Activated CD4-positive, alpha-beta memory T cell treated with anti-CD3 and anti-CD28 coated beads, Interleukin-2, amount 10 ng/mL, durations not matched to agents 7 days and 5 days (primary cell): ENCODE measurements at places on chromosomes 12 and 14. TPM values are rescaled to one million over a fixed set of nuclear protein-coding genes. Genes with fewer than 3 reads are reported as not detected.

GRCh38 chr12:16407346-16407745 lies 59.9 kb downstream of the MGST1 start:
- H3K27me3 ChIP-seq, result no peaks in the 10 kb centered on the region
- no peaks in the 10 kb centered on the region for H3K4me1 ChIP-seq
- no peak for DNase-seq

DNA sequence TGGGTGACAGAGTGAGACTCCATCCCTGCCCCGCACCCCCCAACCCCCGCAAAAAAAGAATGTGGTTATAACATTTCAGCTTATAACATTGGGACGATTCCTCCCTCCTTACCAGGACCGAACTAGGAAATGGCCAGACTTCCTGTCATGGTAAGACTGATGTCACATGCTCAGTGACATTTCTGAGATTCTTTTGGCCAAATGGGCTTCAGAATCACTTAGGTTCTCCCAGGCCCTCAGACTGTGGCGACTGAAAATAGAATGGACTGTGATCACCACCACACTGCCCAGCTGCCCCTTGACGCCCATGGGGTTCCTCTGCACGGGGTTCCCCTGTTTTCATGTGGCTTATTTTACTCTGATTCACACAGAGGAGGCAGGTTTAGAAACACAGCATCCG lies 115.0 kb upstream of the EVL start:
- no peak overlapping the region for H3K4me3 ChIP-seq
- H3K27me3 ChIP-seq, result peaks cover 6% of the 10 kb centered on the region
- H3K36me3 ChIP-seq, result peaks cover 3% of the 10 kb centered on the region

Gene ACVRL1
- total RNA-seq, result not detected

DNA sequence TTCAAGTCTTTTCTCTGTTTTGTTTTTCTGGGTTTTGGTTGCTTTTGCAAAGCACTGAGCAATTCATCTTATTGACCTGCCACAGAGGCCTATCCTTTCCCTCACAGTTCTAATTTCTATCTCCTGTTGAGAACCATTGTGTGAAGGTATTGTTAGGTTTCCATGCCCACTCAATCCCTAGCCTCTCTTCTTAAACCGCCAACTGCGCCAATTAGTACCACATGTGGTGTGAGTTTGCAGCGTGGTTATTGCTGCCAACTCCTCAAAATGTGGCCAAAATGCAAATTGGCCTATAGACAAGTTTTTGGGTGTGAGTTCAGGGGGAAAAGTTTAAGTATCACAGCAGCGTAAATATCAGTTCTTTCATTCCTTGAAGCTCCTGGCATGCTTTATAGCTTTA lies 232.6 kb downstream of the FLRT2 start:
- no peak overlapping the region for H3K4me3 ChIP-seq
- no peaks in the 10 kb centered on the region for H3K27me3 ChIP-seq
- H3K27ac ChIP-seq, result no peak overlapping the region

Gene GALNT9
- not detected for total RNA-seq

- no peaks in the 10 kb centered on the region for H3K36me3 ChIP-seq
- H3K27me3 ChIP-seq, result peaks cover 30% of the 10 kb centered on the region
- H3K4me1 ChIP-seq, result peaks cover 15% of the 10 kb centered on the region
- no peak overlapping the region for H3K4me3 ChIP-seq
Observed at GRCh38 chr14:99749142-99749541, 44.1 kb upstream of the EML1 start.

Gene LRRC43
- 0.38 TPM for total RNA-seq

DNA sequence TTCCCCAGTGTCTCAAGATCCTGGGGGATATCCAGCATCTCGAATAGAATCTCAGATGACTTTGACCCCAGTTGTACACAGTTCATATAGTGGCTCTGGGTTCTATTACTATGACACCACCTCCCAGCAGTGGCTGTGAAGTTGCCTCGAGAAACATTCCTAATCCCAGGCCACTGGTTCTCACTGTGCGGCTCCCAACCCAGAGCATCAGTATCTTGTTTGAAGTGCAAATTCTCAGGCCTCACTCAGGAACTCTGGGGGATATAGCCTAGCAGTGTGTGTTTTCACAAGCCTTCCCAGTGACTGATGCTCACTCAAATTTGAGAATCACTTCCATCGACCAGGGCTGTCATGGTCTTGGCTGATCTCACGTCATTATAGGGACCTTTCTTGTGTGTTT lies 69.3 kb upstream of the IGF1 start:
- H3K27me3 ChIP-seq, result peaks cover 4% of the 10 kb centered on the region
- H3K27ac ChIP-seq, result no peak overlapping the region
- H3K36me3 ChIP-seq, result no peaks in the 10 kb centered on the region
- DNase-seq, result no peak

DNA sequence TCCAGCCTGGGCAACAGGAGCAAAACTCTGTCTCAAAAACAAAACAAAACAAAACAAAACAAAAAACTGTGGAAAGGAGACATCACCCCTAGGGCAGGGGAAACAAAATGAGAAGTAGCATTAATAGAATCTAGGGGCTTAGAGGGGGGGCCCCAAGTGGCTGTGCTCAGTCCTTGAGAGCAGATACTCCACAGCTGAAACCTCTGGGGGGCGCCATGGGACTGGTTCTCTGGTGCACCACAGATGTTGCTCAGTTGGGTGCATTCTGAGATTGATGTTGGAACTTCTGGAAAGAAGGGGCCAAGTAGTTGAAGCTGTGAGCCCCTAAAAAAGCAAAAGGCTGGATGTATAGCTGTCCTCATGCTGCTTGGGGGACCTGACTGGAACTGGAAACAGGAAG lies 11.8 kb upstream of the SYNE2 start:
- DNase-seq, result peak; percentile 68
- peaks cover 3% of the 10 kb centered on the region for H3K36me3 ChIP-seq
- no peak overlapping the region for H3K27ac ChIP-seq
- no peaks in the 10 kb centered on the region for H3K27me3 ChIP-seq
- H3K4me1 ChIP-seq, result peaks cover 6% of the 10 kb centered on the region

Gene KRT6C
- total RNA-seq, result not detected

Gene CLEC9A
- total RNA-seq, result not detected

DNA sequence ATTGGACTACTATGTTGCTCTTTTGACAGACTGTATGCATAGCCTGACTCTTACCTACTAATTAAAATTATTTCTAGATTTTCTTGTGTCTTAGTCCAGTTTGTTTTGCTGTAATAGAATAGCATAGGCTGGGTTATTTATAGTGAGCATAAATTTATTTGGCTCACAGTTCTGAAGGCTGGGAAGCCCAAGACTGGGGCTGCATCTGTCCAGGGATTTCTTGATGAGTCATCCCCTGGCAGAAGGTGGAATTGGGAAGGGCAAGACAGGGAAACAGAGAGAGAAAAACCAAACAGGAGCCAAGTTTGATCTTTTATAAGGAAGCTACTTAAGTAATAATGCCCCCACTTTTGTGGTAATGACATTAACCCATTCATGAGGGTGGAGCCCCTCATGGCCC lies 759.2 kb upstream of the LRFN5 start:
- H3K4me1 ChIP-seq, result no peaks in the 10 kb centered on the region
- H3K27me3 ChIP-seq, result no peaks in the 10 kb centered on the region
- no peak for DNase-seq
- no peaks in the 10 kb centered on the region for H3K36me3 ChIP-seq

DNA sequence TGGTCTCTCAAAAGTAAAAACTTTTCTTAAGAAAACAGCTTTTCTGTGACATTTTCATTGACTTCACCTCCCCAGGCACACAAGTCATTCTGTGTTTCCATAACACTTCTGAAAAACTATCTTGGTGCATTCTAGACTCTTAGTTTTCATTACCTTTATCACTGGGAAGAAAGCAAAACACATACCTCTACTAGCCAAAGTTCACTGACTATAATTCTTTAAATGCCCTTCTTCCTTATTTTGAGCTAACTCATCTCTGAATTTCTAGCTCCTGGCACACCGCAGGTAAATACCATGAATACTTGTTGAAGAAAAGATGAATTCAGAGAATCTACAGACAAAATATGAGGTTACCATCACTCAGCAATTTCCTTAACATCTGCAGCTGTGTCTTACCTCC lies 21.1 kb downstream of the MLH3 start:
- DNase-seq, result no peak
- no peaks in the 10 kb centered on the region for H3K27me3 ChIP-seq
- peaks cover 26% of the 10 kb centered on the region for H3K36me3 ChIP-seq
- no peaks in the 10 kb centered on the region for H3K4me1 ChIP-seq
- H3K4me3 ChIP-seq, result no peak overlapping the region
- H3K27ac ChIP-seq, result no peak overlapping the region

Gene MGAT4C
- not detected for total RNA-seq

Gene KRT5
- not detected for total RNA-seq

- peaks cover 4% of the 10 kb centered on the region for H3K36me3 ChIP-seq
Observed at GRCh38 chr12:50107416-50108268, 3.8 kb downstream of the GPD1 start.

DNA sequence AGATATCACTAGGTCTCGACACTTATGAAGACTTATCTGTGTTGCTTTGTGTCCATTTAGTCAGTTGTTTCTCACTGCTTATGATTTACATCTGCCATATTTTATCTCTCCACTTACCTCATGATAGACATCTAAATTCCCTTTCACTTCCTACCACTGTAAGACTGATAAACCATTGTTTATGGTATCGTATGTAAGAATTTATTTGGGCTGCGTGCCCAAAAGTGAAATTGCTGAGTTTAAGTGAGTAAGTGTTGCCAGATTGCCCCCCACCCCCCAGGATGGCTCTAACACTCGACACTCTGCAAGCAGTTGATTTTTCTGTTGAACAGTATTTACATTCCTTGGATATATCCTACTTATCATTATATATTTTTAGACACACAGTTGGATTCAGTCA lies 69.9 kb upstream of the MON2 start:
- no peak overlapping the region for H3K27ac ChIP-seq
- peaks cover 2% of the 10 kb centered on the region for H3K4me1 ChIP-seq
- no peaks in the 10 kb centered on the region for H3K27me3 ChIP-seq
- DNase-seq, result no peak

Gene HSP90AA1
- total RNA-seq, result 472 TPM

- H3K27ac ChIP-seq, result no peak overlapping the region
- peaks cover 1% of the 10 kb centered on the region for H3K4me1 ChIP-seq
- H3K27me3 ChIP-seq, result peaks cover 31% of the 10 kb centered on the region
- H3K36me3 ChIP-seq, result no peaks in the 10 kb centered on the region
- no peak overlapping the region for H3K4me3 ChIP-seq
Observed at GRCh38 chr12:3458041-3458440, 33.0 kb upstream of the PRMT8 start.

DNA sequence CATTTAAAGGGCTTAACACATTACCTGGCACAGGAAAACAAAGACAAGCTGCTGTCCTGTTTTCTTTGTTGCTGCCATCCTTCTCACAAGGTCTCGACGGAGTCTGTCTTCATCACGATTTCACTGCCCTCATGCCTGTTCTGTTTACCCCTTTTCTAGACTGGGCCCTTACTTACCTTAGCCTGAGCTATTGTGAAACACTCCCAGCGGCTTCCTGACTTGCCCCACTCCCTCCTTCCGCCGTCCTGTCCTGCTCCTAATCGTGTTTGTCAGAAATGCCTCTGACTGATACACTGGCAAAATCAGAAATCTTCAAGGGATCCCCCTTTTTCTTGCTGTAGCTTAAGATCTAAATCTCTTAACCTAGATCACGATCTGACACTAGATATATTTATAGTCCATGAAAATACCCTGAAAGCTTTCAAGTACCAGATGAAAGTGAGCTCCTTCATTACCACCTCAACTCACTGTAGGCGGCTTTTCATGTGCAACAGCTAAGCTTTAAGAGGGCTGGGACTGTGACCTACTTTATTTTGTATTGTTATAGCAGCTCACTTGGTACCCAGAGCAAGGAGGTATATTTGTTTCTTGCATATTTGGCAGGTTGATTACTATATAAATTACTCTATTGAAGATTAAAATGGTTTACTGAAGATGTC lies 32.1 kb downstream of the TECPR2 start:
- H3K27me3 ChIP-seq, result no peaks in the 10 kb centered on the region
- H3K27ac ChIP-seq, result no peak overlapping the region
- H3K4me1 ChIP-seq, result peaks cover 5% of the 10 kb centered on the region
- peaks cover 24% of the 10 kb centered on the region for H3K36me3 ChIP-seq
- DNase-seq, result no peak

DNA sequence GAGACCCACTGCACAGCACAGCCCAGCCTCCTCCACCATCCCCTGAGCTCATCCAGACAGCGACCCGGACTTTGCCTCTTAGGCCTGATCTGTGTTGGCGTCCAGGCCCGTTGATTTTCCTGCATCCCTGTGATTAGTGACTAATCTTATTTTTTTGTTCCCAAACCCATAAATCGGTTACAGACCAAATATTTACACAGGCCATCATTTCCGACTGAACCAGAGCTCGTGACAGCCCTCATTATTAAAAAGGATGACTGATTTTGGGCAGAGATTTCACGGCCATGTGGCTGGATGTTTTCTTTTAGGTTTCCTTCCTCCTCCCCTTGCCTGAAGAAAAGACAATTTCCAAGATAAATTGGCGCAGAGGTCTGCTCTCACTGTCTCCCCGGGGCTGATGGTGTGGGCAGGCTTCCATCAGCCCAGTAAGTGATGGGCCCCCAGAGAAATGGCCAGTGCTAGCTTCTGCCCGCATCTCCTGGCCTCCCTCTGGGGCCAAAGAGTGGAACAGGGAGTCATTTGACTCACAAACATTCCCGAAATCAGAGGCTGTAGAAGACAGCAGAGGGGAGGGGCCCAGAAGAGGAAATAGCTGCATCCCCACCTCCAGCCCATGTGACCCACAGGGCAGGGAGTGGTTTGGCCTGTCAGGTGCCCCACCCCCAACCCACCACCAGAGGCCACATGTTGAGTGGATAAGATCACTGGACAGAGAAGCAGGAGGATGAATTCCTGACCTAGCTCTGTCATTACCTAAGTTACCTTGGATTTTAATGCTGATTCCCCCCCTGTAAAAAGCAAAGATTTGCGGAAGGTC lies 283.5 kb downstream of the KSR2 start:
- H3K27ac ChIP-seq, result no peak overlapping the region
- no peaks in the 10 kb centered on the region for H3K36me3 ChIP-seq
- H3K4me1 ChIP-seq, result no peaks in the 10 kb centered on the region

Gene CMKLR1
- total RNA-seq, result not detected

GRCh38 chr12:125402874-125403789 lies 337.9 kb downstream of the AACS start:
- H3K27ac ChIP-seq, result no peak overlapping the region
- no peak for DNase-seq
- no peaks in the 10 kb centered on the region for H3K36me3 ChIP-seq

Gene TMTC3
- 5.9 TPM for total RNA-seq

Gene SLC17A8
- total RNA-seq, result not detected

- H3K36me3 ChIP-seq, result no peaks in the 10 kb centered on the region
- no peak for DNase-seq
- H3K4me3 ChIP-seq, result no peak overlapping the region
- H3K27me3 ChIP-seq, result peaks cover 28% of the 10 kb centered on the region
Observed at GRCh38 chr12:109612975-109613502, 39.4 kb downstream of the MVK start.

Gene AQP2
- not detected for total RNA-seq

Gene INHBC
- not detected for total RNA-seq

GRCh38 chr14:95440496-95440895 lies 76.0 kb downstream of the SYNE3 start:
- H3K36me3 ChIP-seq, result peaks cover 78% of the 10 kb centered on the region
- peaks cover 3% of the 10 kb centered on the region for H3K4me1 ChIP-seq
- no peak for DNase-seq
- no peak overlapping the region for H3K27ac ChIP-seq
- H3K27me3 ChIP-seq, result no peaks in the 10 kb centered on the region
